Substantia nigra (tissue), 51 donors: ENCODE measurements at places on chromosomes 3 and 15.

DNA sequence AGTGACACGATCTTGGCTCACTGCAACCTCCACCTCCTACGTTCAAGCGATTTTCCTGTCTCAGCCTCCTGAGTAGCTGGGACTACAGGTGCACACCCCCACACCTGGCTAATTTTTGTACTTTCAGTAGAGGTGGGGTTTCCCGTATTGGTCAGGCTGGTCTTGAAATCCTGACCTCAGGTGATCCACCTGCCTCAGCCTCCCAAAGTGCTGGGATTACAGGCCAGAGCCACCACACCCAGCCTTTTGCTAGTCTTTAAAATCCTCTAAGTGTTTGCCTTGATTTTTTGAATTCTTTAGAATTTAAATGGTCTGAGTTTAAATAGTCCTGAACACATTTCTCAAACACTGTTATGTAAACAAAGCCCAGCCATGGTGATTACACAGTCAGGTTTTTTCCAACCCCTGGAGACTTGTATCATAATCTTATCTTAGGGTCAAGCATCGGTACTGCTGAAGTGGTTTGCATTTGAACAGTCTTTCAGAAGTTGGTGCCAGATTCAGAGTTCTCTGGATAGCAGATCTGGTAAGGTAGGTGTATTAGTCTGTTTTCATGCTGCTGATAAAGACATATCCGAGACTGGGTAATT, 28.2 kb upstream of the PIAS1 start:
- no peak for DNase-seq

GRCh38 chr3:12627370-12627769, 36.5 kb downstream of the RAF1 start:
- DNase-seq = no peak

DNA sequence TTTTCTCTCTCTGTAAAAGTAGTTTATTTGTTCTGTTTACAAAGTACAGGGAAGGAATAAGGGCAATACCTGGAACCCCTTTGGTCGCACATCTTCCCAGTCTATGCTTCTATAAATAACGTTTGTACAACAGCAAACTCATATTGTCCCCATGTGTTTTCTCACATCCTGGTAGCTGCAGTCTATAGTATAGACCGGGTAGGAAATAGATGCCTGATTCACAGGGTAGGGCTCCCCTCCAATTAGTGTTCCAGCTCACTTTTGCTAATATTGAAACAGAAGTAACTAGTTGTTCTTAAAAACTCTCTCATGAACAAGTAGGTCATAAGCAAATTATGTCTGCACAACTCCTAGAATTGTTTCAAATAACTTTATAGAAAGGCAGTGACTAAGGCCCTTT, 17.7 kb downstream of the ATG7 start:
- no peak for DNase-seq

DNA sequence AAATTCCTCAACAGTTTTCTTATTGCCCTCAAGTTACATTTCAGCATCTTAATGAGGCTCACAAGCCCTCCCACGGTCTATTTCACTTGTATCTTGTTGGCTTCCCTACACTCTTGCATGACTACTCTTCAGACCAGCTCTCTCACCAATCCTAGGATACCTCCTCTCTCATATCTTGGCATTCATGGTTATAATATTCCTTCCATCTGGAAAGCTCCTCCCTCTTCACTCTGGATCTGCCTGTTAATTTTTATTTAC, 8.5 kb upstream of the CCDC80 start:
- no peak for DNase-seq

DNA sequence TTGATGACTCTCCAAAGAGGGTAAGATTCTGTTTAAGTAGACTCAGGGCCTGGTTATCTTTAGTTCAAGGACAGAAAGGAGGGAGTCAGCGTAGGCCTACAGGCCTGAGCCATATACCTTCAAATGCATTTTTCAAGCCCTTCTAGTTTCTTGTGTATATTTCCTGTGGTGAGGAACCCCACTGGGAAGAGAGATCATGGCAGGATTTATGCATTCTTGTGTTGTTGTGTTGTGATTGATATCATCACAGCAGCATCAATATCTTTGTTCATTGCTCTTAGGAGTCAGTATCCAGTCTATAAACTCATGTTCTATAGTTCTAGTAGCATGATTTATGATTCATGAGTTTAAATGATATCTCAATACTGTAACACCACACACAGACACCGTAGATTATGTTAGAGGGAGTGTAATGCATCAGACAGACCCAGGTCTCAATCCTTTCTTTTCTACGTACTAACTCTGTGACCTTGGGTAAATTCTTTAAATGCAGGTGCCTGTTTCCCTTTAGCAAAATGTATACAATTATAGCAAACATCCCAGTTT, 427.5 kb downstream of the PDCD6IP start:
- no peak for DNase-seq

- DNase-seq = no peak
These were observed 63.0 kb downstream of the ARHGAP31 start for GRCh38 chr3:119357190-119357589.

DNA sequence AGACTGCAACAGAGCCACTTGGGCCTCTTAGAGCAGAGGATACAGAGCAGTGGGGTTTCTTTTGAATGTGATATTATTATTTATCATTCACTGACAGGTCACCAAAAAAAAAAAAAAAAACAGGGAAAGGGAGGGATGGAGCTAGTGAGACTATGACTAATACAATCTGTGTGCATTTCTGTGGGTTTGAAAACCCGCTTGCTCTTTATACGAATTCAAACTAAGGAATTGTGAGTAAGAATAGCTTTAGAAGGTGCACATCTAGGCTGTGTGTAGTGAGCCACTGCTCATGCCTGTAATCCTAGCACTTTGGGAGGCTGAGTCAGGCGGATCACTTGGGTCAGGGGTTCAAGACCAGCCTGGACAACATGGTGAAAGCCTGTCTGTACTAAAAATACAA, 186.6 kb upstream of the MANF start:
- DNase-seq = no peak

DNA sequence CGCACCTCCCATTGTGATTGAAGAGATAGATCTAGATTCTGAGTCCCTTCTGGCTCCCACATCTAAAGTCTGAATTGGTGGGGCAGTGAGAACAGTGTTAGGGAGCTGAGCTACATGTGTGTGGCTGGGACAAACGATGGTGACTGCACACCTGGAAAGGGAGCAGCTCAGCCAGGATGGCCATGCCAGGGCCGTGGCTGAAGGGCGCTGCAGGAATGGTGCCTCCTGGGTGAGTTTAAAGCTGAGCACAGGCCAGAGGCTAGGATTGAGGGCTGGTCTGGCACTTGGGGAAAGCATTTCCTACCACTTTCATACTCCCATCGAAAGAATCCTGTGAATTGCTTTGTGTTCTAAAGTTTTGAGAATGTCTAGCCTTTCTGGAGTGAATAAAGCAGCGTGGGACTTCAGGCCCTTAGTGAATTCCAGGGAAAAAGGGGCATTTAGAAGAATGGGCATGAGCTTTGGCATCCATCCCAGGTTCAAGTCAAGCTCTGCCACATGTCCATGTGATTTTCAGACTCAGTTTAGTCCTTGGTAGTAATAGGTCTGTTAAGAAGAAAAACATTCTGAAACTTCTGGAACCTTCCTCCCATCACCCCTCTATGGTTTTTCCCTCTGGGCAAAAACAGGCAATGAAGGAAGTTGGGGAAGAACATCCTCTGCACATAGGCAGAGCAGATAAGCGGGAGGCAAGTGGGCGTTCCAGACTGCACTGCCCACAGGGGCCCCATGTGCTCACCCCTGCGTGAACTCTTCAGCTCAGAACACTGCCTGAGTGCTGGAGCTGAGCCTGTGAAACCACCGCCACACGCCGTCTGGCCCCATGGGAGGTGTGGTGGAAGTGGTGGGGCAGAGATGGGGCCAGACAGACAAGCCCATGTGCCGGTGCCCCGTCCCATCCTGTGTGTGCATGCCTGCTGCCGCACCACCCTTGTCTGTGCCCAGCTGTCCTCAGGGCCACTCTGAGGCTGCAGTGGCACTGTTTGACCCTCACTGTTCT, 12.9 kb upstream of the CPNE9 start:
- DNase-seq = no peak

- no peak for DNase-seq
These were observed 109.5 kb downstream of the SYNPR start for GRCh38 chr3:63387568-63387967.

- DNase-seq = no peak
These were observed 120.1 kb downstream of the SMAD6 start for GRCh38 chr15:66822114-66822513.

- DNase-seq = no peak
These were observed 410.7 kb downstream of the GRM7 start for GRCh38 chr3:7271631-7272030.

DNA sequence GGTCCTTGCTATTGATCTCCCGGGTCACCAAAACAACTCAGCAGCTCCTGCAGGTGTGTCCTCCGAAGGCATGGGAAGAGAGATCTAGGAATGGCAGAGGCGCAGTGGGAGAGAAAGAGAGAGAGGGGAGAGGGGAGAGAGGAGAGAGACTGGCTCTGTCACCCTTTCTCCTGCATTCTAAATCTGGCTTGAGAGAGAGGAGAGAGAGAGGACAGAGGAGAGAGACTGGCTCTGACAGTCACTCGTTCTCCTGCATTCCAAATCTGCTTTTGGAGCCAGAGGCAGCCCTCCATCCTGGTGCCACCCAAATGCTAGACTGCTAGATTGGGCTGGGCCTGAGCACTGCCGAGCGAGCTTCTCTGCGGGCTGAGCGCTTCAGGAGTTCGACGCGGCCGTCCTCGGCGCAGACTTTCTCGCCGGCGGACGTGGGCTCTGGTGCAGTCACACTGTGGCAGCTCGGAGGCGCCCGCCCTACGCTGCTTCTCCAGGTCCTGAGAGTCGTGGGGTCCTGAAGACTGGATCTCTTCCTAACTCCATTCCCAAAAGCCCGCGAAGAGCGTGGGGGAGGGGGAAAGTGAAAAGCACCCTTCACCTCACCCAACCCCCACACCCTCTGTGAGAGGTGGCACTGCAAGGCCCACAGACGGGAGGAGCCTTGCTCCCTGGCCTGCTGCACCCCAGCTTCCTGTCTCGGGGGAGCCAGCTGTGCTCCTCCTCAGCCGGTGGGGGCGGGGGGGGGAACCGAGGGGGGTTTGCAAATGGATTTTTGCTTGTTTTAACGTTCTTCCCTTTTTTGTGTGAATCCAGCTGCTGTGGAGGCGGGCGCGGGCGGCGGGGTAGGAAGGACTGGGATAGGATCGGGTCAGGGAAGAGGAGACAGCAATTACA, 222.3 kb downstream of the MEIS2 start:
- no peak for DNase-seq

DNA sequence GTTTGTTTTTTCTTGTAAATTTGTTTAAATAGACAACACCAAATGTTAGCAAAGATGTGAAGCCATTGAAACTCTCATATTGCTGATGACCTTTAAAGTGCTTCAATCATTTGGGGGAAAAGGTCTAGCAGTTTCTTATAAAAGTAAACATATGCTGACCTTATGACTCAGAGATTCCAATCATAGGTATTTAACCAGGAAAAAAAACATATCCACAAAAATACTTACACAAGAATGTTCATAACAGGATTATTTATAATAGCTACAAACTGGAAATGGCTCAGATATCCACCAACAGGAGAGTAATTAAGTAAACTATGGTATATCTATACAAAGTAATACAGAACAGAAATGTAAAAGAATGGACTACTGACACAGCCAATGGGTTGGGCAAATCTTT, 27.1 kb upstream of the RORA start:
- DNase-seq = no peak

- DNase-seq = no peak
These were observed 61.7 kb downstream of the FSIP1 start for GRCh38 chr15:39720621-39721611.

DNA sequence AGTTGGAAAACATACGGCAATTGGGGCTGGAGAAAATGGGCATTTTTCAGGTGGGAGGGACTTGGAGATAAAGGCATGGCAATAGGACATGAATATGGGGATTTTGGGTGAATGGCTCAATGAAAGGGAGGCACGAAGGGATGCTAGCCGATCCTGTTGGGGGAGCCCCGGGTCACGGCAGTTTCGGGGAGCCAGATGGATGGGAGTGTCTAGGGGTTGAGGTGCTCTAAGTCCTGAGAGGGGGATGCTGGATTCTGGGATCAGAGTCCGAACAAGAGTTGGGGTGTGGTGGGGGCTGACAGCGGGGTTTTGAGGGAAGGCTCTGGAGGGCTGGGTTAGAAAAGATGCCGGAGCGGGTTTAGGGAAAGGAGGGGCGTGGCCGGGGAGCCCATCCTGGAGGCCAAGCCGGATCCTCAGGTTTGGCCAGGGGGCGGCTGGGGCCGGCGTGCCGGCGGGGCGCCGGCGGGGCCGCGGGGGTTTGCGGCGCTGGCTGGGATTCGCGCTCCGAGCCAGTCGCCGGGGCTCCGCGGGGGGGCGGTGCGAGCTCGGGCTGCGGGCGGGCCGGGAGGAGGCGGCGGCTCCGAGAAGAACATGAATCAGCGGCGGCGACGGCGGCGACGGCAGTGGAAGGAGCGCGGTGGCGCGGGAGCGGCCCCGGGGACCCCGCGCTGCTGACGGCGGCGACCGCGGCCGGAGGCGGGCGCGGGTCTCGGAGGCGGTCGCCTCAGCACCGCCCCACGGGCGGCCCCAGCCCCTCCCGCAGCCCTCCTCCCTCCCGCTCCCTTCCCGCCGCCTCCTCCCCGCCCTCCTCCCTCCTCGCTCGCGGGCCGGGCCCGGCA, at the start of gene TYRO3:
TYRO3 (plus strand) TSS at position 813 of the 839 bp plus-strand sequence. CDS start 46 bp downstream, outside the sequence.
- peak; percentile 62 for DNase-seq

GRCh38 chr3:178676942-178677790, 140.9 kb downstream of the KCNMB2 start:
- DNase-seq = no peak

- DNase-seq = no peak
These were observed 29.6 kb downstream of the GALK2 start for GRCh38 chr15:49199666-49200065.

GRCh38 chr15:69303337-69304181, 4.8 kb downstream of the PAQR5 start:
- no peak for DNase-seq

GRCh38 chr15:51849860-51850259, 20.4 kb downstream of the TMOD3 start:
- no peak for DNase-seq

DNA sequence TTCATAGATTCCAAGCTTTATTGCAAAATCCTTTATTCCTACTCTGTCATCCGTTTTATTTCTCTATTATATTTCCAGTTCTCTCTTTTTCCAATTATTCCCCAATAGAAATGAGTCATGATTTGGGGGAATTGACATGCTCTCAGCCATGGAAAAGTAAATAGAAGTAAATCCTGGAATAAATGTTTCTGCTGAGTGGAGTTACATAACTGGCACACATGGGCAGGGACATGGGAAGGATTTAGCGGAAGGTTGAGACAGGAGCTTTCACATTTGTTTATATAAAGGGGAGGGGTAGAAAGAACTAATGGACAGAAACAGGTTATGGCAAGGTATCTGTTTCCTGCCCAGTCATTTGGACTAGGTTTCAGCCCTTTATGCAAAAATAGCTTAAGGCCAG, 221.6 kb downstream of the PLOD2 start:
- no peak for DNase-seq
